ENCODE measurements at places on chromosomes 7 and 10. TPM values are rescaled to one million over a fixed set of nuclear protein-coding genes. Genes with fewer than 3 reads are reported as not detected.
A peak's percentile ranks its signal among the peaks of the same experiment; 100 is the strongest.

- peak; percentile 39 for DNase-seq
Observed at GRCh38 chr10:29304264-29304994, 15.6 kb downstream of the LYZL1 start.

The TFPI2 gene
- 2.9 TPM for total RNA-seq

- peak; percentile 91 for DNase-seq
Observed at GRCh38 chr10:69446650-69447151, 4.6 kb upstream of the TSPAN15 start.

DNA sequence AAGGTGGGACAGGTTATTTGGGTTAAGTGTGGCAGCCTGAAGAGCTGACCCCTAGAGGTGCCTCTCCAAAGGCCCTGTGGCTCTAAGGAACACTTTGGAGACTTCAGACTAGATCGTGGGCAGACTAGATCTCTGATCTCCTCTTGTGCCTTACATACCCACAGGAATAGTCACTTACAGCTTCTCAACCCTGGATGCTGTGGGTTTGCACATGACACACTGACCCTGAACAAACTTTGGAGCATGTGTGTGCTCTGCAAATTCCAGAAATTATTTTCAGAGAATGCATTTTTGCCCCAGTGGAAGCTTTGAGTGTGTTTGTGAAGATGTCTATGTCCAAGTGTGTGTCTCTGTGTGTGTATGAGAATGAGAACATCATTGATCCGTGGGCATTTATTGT lies 119.6 kb downstream of the EMX2 start:
- DNase-seq: no peak

DNA sequence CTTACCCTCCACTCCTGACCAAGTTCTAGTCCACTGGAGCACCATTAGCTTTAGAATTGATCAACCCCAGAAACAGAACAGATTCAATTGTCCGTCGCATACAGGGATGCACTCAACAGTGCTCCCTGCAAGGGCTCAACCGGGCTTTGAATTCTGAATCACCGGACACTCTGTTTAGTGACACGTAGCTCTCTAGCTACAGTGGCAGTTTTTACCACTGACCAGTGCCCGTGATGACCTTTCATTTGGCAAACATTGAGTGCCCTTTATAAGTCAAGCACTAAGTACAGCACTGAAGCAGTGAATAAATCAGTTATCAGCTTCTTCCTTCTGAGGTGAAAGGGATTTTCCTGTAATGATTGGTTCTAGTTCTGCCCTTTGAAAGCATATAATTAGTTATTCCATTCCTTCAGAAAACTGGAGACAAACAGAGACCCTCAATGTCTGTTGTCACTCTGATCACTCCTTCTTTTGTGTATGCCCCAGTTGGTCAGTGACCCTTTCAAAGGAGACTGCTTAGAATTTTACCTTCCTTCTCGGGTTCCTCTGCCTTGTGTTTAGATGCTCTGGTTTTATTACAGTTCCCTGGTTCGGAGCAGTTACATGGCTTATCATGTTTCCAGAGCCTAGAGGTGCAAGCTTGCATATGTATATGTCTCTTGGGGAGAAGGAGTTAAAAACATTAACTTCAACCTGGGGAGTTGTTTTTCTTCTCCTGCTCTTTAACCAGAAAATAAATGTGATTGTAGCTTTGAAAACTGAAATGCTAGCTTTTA lies 68.9 kb downstream of the ZNF365 start:
- no peak for DNase-seq

The SEMA4G gene
- total RNA-seq: 4.7 TPM

DNA sequence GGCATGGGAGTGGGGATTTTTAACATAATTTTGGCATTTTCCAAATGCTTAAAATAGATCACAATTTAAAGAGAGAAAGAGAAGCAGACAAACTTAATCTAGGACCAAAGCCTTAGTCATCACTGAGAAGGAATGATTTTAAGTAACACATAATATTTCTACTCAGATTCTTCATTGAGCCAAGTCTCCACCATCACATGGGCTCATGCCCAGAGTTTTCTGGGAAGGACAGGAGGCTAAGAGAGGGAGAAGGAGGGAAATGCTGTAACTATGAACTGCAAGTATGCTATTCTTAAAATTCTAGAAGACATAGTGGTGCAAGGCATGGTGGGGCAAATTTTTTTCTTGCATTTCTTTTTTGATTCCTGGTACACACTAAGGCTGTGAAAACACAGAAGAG lies 23.8 kb upstream of the UBE2D1 start:
- no peak for DNase-seq

DNA sequence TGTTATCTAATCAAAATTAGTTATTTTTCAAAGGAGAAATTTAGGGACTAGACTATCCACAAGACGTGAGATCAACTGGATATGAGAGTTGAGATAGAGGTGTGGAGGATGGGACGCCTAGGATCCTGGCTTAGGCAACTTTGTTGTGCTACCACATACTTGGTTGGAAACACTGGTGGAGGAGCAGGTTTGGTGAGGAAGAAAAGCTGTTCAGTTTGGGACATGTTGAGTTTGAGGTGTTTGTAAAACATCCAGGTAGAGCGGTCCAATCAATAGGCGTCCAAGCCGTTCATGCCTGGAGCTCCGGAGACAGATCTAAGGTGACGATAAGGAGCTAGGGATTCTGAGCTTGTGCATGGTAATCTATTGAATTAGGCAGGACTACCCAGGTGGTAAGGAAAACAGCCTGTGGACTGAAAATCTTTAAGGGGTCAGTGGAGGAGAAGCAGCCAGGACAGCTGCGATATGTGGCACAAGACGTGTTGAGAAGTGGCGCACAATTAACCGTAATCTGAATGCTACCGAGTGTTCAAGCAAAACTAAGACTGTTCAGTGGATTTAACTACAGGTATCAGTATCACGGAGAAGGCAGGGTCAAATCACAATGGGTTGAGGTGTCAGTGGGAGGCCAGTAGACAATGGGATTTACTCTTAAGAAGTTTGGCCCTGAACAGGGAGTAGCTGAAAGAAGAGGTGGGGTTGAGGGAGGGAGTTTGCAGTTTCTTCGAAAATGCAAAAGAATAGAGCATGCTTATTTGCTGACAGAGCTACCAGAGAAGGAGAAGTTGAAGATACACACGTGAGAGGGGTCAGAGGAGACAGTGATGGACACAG lies 16.1 kb upstream of the TRPV6 start:
- no peak for DNase-seq

DNA sequence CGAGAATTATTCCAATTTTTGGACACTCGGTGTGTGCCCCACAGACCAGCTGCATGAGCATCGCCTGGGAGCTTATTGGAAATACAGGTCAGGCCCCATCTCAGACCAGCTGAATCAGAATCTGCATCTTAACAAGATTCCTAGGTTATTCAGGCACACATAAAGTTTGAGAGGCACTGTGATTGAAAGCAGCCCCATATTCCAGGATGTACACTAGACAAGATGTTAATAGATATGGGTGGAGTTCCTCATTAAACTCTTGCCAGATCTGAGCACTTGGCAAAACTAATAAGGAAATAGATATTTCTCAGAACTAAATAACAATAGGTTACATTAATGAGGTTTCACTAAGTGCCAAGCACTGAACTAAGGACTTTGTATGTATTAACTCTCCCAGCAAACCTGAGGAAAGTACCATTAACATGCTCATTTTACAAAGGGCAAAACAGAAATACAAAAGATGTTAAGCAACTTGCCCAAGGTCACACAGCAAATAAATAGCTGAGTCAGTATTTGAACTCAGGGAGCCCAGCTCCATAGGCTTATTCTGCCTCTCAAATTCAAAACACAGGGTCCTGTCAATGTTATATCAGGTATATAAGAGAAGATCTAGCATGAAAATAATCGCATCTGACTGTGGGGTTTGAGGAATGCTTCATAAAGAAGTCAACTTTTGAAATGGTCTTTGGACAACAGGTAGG lies 29.9 kb downstream of the PPP1R3C start:
- no peak for DNase-seq

GRCh38 chr10:58675321-58675720 lies 162.6 kb downstream of the BICC1 start:
- no peak for DNase-seq

All from Panc1 (cell line).